Large intestine (tissue), 12 donors: ENCODE measurements at places on chromosomes 1 and 21. TPM values are rescaled to one million over a fixed set of nuclear protein-coding genes. Genes with fewer than 3 reads are reported as not detected.

DNA sequence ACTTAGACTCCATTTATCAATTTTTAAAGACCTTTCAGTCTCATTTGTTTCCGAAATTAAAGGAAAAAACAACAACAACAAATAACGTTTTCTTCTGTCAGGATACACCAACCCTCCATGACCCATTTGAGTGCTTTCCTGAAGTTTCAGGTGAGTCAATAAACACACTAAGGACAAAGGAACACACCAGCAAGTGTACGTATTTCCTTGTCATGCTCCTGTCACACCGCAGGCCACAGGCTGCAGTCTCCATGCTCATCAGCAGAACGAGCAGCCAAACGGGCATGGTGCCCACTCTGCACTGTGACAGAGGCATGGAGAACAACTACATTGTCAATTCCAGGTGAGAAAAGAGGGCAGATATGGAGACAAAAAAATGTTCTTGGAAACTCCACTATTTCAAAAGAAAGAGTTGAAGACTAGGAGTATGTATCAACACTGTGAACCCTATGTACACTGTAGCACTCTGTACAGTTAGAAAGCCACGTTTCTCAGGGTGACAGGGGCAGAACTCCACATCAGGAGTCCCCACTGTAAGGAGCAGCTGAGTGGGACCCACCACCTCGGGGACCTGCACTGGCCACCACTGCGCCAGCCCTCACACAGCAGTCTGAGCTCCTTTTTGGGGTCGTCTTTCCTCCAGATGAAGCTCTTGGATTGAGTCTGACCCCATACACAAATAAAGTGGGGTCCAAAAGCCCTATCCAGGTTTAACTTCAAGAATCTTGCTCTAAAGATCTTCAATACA is 2.6 kb downstream of the PTTG1IP start:
- no peak for DNase-seq

DNA sequence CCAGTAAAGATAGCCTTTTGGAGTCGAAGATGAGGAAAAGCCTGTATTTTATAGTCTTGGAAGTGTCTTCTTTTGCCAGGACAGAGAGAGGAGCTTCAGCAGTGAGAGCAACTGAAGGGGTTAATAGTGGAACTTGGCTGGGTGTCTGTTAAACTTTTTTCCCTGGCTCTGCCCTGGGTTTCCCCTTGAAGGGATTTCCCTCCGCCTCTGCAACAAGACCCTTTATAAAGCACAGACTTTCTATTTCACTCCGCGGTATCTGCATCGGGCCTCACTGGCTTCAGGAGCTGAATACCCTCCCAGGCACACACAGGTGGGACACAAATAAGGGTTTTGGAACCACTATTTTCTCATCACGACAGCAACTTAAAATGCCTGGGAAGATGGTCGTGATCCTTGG is at the start of gene VCAM1:
Gene VCAM1, plus strand, starts transcription at position 253 of the 400 bp plus-strand sequence. Its CDS starts 119 bp downstream, at position 372.
- DNase-seq = peak; percentile 17

The FOXD3 gene
- 1.6 TPM for polyA plus RNA-seq

The MNDA gene
- polyA plus RNA-seq = 3.6 TPM

DNA sequence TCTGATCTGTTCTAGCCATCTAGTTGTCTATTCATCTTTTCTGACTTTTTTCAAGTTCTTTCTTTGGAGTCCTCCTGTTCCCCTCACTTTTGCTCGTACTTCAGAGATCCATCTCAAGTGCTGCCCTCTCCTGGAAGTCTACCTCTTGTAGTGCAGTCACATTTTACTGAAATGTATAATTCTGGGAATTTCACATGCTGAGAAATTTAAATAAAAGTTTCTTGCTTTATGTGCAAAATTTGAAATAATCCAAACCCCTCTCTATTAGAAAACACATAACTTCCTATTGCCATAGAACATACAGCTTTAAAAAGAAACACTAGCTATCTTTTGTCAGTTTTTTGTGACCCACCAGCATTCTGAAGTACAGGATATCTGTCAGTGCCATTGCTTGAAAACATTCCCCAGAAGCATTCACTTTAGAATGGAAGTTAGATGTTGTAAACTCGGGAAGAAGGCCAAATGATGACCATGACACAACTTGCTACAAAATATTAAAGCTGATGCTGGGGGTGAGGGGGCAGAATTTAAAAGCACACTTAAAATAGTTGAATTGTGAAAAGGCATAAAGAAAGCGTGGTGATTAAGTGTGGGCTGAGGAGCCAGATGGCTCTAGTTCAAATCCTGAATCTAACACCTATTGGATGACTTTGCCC is 22.0 kb downstream of the RLF start:
- DNase-seq = no peak
